ENCODE measurements at places on chromosomes 13 and 19.

GRCh38 chr19:12670159-12670928 is 3.7 kb downstream of the WDR83 start:
- no peak for DNase-seq

DNA sequence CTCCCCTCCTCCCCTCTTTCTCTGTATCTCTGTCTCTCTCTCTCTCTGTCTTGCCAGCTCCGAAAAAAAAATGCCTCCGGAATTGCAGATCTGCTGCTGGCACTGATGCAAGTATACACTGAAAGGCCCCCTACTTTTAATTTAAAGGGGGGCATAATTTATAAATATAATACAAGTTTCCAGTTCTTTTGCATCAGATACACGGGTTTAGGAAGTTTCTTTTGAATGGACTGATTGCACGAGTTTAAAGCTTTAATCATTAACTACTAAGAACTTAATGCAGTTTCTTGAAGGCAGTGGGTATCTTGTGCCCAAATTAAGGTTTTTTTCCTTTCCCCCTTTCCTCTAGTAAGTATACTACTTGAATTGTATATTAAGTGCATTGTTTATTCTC is 1.4 kb downstream of the FGF9 start:
- no peak for DNase-seq

GRCh38 chr13:33537676-33538075 is 252.1 kb upstream of the STARD13 start:
- no peak for DNase-seq

GRCh38 chr13:72728290-72728605 is 525 bp downstream of the BORA start:
- DNase-seq, result no peak

DNA sequence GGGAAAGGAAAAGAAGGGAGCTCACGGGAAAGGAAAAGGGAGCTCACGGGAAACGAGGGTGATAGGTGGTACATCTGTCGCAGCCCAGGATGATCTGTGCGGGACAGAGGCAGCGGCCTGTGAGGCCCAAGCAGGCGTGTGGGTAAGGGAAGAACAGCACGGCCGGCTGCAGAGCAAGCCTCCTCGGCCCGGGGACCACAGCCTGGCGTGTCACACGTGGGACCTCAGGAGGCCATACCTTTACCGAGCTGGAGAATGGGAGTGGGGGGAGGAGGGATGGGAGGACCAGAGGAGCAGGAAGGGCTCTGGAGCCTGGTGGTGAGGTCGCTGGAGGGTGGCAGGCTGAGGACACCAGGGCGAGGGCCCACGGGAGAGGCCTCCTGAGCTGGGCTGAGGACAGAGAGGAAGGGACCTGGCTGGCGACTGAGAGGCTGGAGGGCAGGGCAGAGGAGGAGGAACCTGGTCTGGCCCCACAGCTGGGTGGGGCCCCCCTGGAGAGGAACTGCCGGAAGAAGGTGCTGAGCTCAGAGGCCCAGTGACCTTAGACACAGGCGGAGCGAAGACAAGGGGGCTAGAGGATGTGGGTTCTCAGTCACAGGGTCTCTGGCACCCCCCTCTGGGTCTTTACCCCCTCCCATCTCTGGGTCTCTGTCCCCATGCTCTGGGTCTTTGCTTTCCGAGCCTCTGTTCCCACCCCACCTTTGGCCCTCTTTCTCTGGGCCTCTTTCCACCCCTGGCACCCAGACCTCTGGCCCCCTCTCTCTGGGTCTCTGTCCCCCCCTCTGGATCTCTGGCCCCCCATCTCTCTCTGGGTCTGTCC is 2.9 kb upstream of the FTL start:
- DNase-seq, result no peak

GRCh38 chr19:57273014-57273413 is 7.3 kb upstream of the ZNF460 start:
- DNase-seq, result no peak

DNA sequence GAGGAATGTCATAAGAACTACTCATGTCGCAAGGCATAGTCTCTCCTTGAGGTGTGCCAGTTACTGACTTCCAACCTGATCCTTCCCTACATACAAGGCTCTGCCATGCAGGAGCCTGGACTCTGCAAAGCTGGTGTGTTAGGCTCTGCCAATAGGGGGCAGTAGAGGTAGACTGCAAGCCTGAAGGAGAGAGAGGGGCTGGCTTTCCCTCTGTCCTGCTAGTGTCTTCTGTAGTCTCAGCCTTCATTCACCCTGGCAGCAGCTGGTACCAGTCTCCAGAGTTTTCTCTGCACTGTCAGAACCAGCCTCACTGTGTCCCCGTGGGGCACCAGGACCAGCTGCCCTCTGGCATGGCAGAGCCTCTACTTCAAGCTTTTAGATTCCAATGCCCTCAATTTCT is 14.5 kb downstream of the SHISA2 start:
- DNase-seq, result no peak

GRCh38 chr19:38151242-38151641 is 72.8 kb downstream of the DPF1 start:
- no peak for DNase-seq

DNA sequence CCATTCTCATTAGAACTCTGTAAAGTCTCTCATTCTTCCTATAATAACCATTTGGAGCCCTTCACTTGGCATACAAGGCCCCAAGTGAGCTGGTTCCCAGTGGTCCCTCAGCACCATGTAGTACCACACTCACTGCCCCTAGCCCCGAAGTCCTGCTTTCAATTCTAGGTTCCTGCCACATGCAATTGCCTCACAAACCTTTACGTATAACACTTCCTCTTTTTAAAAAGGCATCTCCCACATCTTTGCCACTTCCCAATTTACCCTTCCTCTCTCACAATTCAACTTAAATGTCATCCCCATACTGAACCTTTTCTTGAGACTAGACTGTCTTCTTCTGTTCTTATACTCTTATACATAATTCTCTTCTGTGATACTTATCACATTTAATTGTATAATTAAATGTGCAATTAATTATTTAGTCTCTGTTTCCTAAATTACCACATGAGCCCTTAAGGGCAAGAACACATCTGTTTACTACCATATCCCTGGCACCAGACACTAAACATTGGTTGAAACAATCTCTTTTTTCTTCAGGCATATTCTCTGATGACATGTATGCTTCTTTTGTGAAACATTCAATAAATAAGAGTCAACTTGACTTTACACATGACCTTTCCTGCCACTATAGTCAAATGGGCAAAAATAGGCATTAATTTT is 304.0 kb downstream of the SPRY2 start:
- DNase-seq, result no peak

- no peak for DNase-seq
These were observed 136.7 kb upstream of the SLITRK6 start for GRCh38 chr13:85935868-85936467.

GRCh38 chr19:5372572-5373200 is 32.1 kb upstream of the PTPRS start:
- no peak for DNase-seq

Measured in type B pancreatic cell (in vitro differentiated cells).